NCI-H526 treated with DMSO at 0.1 percent for 48 hours (cell line): ENCODE measurements at places on chromosomes 13 and 19.

GRCh38 chr13:35957241-35957731 is 173.9 kb downstream of the DCLK1 start:
- DNase-seq, result no peak

- DNase-seq, result no peak
Observed at GRCh38 chr13:113982296-113982661, 8.4 kb upstream of the C13orf46 start.

- no peak for DNase-seq
Observed at GRCh38 chr13:102333320-102334198, 68.3 kb downstream of the FGF14 start.

- DNase-seq, result no peak
Observed at GRCh38 chr19:33195645-33196347, 1.7 kb downstream of the LRP3 start.

- DNase-seq, result no peak
Observed at GRCh38 chr19:55675661-55676354, 782 bp downstream of the EPN1 start.

- no peak for DNase-seq
Observed at GRCh38 chr13:71797517-71797916, 69.5 kb downstream of the DACH1 start.

GRCh38 chr19:12055784-12056183 is 3.0 kb upstream of the ZNF878 start:
- no peak for DNase-seq

GRCh38 chr13:54706336-54706735 is 1677.7 kb downstream of the OLFM4 start:
- no peak for DNase-seq

GRCh38 chr19:43618921-43619261 is 538 bp downstream of the ZNF428 start:
- no peak for DNase-seq

DNA sequence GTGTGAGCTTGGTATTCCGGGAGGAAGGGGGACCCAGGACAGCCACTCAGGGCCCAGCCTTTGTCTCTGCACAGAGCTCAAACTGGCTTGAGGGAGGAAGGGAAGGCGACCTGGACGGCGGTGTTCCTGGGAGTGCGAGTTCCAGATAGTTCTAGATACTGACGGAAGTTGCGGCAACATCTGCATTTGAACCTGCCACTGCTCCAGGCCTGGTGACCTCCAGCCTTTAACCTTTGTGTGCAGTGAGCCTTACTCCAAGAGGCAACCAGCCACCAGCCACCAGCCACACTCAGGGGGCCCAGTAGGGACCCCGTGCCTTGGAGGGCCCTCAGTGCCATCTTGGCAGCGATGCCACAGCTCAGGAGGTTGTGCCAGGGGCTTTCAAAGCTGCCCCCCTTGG is 15.5 kb upstream of the ZBTB7A start:
- DNase-seq, result no peak

DNA sequence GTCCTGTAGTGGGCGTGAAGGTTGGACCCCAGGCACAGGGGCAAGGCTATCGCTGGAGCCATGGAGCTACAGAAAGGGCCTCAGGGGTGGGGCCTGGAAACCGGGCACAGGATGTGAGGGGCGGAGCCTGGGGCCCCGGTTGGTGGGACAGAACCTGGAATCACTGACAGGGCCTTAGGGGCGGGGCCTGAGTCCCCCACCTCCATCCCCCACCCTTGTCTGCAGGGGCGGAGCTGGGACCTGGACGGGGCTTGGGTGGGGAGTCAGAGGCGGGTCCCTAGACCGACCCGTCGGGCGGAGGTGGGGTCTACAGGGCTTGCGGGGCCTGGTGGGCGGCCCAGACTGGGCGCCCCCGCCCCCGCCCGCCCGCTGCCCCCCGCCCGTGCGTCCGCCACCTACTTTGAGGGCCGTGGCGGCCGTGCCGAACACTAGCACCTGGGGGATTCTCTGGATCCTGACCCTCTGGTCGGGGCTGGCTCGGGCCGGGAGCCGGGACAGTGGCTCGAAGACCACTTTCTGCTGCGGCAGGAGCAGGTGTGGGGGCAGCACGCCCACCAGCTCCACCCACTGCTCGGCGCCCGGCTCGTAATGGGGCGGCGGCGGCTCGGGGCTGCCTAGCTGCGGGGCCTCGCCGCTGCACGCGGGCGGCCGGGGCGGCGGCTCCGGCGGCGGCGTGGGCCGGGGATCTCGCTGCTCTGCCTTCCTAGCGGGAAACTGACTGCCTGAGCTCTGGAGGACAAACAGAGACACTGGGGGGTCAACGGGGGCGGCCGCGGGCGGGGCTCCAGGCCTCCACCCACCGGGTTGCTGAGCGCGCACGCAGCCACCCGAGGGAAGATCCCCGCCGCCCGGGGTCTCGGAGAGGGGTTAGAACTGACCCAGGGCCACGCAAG is 26.3 kb downstream of the DCAF15 start:
- DNase-seq, result peak; percentile 52

DNA sequence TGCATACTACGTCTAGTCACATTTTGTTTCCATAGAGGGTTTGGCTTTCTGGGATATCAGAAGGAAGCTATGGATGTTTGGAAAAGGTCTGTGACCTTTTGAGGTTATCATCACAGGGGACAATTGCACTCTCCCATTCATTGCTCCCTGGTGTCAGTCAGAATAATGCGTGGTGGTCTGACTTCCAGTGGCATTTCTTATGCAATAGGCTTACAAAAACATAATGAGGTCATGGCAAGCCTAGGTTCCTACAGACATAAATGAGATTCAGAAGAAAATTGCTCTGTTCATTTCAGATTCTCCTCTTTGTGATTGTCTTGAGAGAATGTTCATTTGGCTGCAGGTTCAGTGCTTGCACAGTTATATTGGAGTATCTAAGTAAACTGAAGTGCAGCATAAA is 54.6 kb downstream of the ARHGAP35 start:
- no peak for DNase-seq

DNA sequence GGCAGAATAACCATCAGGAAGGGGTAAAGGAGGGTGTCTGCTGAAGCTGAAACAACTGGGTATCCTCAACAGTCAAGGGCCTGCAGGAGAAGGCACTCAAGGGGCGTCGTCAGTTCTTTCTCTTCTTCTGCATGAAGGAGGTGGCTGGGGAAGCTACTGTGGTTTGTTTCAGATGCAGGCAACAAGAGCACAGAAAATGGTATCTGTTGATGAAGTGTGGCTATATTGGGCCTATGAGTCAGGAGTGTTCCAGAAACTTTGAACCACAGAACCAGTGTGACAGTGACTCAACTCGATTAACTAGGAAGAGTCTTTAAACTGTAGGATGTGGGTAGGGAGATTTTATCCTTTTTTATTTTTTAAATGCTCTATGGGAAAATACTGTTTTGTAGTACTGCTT is 686.3 kb downstream of the FGF9 start:
- no peak for DNase-seq

GRCh38 chr13:86810361-86810760 is 860.8 kb upstream of the SLITRK5 start:
- no peak for DNase-seq

- no peak for DNase-seq
Observed at GRCh38 chr13:35855531-35856019, 275.6 kb downstream of the DCLK1 start.

DNA sequence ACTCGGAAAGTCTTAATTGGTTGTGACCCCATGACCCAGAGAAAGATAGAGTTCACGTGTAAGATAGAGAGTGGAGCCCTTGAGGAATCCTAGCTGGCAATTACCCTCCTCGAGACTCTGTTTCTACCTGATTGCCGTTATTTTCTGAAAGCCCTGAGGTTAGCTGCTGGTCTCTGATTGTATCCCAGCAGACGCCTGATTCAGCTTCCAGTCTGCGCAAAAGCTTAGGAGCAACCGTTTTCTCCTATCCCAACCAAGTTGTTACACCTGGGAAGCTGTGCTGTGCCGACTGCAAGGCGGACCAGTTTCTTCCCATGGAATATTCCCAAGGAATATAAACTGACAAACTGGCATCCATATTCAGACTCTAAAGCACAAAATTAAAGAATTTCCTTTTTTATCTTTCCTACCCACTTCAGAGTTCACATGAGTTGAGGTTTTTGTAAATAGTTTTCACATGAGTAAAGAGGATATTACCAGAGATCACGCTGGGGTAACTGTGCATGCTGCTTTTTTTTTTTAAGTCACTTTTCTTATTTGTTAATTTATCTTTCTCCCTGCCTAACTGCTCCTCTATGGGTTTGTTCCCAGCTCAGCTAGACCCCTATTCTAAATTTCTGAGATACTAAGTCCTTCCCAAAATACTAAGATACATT is 1.5 kb upstream of the TRPC4 start:
- DNase-seq, result no peak

DNA sequence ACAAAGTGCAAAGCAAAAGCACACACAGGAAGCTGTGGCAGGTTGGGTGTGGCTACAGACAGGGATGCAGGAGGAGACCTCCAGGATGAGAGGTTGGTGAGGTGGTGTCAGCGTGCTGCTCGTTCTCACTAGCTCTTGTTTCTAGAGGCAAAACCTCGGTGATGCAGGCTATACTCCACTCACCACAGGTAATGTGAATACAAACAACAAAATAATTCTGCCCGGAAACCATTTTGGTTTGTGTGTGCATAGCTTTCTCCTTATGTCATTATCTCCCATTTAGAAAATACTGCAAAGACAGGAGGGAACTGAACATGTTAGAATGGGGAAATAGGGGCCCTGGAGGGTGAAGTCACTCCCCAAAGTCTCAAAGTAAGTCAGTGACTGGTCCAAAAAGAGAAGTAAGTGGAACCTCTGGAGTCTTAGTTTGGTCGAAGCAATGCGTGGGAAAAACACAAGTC is 9.4 kb downstream of the LCP1 start:
- no peak for DNase-seq

- DNase-seq, result no peak
Observed at GRCh38 chr13:43965459-43965845, 85.7 kb downstream of the LACC1 start.

DNA sequence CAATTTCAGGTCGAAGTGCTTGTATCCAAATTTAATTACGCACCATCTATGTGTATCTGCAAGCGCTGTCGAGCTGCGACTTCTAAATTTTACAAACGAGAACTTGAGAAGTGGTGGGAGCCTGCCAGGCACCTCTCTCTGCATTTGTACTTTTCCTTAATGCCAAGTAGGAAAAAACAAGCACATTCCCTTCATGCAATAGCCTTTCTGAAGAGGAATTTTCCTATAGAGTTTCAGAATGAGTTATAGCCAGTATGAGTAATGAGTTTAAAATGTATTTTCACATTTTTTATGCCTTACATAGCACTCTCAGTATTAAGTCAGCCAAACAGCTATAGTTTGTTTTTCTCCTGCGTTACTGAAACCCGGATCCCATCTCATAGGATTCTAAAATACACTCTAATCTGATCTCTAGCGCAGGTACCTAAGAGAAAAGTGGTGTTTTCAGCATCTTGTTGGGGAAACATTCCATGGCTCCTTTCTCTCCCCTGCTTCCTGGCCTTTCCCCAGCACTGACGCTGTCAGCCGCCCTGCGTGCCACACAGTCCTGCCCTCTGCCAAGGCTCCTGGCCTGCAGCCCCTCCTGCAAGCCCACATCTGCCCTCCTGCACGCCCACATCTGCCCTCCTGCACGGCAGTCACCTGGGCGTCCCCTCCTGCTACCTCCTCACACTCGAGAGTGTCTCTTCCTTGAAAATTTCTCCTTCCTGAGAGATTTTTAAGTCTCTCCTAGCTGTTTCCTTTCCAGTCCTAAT is 526.9 kb downstream of the MYO16 start:
- no peak for DNase-seq

- DNase-seq, result no peak
Observed at GRCh38 chr13:50955798-50956197, 46.2 kb downstream of the RNASEH2B start.

- DNase-seq, result no peak
Observed at GRCh38 chr13:102598061-102598460, 1.3 kb downstream of the TPP2 start.

DNA sequence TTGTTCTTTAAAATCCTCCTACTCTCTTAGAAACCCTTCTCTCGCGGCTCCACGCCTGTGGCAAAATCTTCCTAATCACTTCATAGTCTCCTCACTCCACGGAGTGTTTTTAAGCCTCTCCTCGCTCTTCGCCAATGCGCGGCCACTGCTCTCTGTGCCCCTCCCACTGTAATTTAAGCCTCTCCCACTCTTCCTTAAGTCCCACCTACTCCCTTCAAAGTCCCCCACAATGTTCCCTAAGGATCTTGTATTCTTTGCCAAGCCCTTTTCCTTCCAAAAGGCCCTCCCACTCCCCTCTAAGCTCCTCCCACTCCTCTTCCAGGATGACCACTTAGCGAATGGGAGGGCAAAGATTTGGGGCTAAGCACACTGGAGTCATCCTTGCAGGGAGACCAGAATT is 1.3 kb downstream of the FIZ1 start:
- DNase-seq, result no peak

- peak; percentile 99 for DNase-seq
Observed at GRCh38 chr19:34276614-34277013, 22.3 kb downstream of the GARRE1 start.

DNA sequence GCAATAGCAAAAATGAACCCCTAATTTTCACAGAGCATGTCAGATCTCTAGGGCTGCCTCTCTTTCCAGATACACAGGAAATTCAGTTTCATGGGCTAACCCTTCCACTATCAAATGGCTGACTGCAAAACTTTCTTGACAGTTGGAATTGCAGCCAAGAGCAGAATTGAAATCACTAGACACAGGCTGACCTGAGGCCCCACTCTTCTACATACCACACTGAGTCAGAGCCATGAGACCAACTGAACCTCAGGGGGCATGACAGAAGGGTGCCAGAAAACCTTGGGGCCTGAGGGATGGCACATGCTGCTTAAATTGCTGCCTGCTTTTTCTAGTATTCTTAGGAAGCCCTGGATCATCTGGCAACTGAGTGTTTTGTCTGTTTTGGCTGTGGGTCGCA is 1.7 kb upstream of the DLEU7 start:
- no peak for DNase-seq

DNA sequence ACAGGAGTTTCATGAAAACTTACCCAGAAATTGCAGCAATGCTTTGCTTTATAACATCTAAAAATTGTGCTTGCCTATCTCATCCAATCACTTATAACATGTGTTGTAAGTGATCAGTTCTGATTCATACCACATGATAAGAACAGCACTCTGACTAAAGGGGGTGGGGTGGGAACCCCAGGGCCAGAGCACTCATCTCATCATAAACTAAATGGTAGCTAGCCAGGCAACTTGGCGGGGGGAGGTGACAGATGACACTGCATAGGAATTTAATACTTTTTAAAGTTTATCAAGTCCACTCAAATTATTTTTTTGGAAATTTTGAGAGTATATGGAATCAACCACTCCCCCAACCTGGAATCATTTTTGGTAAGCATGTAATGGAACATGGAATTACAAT is 42.1 kb downstream of the FOXO1 start:
- DNase-seq, result no peak

GRCh38 chr13:25281193-25281934 is 5.9 kb downstream of the MTMR6 start:
- DNase-seq, result no peak
